ENCODE measurements at places on chromosomes 1 and 21. TPM values are rescaled to one million over a fixed set of nuclear protein-coding genes. Genes with fewer than 3 reads are reported as not detected.

CENPF gene
- 94.8 TPM for polyA plus RNA-seq

ZFP69B gene
- polyA plus RNA-seq = 6.1 TPM

OR6K3 gene
- polyA plus RNA-seq = 0.07 TPM

CTBS gene
- polyA plus RNA-seq = 23.7 TPM

DAP3 gene
- polyA plus RNA-seq = 152 TPM

S100A1 gene
- polyA plus RNA-seq = 23.2 TPM

TENT5C gene
- 4.1 TPM for polyA plus RNA-seq

OR6N1 gene
- 0.06 TPM for polyA plus RNA-seq

PACC1 gene
- 12.3 TPM for polyA plus RNA-seq

SLAMF9 gene
- polyA plus RNA-seq = not detected

PIP5K1A gene
- polyA plus RNA-seq = 76.7 TPM

ENAH gene
- polyA plus RNA-seq = 97.9 TPM

CSMD2 gene
- 0.79 TPM for polyA plus RNA-seq

TRIM46 gene
- 6.4 TPM for polyA plus RNA-seq

FMN2 gene
- 5.9 TPM for polyA plus RNA-seq

DNA sequence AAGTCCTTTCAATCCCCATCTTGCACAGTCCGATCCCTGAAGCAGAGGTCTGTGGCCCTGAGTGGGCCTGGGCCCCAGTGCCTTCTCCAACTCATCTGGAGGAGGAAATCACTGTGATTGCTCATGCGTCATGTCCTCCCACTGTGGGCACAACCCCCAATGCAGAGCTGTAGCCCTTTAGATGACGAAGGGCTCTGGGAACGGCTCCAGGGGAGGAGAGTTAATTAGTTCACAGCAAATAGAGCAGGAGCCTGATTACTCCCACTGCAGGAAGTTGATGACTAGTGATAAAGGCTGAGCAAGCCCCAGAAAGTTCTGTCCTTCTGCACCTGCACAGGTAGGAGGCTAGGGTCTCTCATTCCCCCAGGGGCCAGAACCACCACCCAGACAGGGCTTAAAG, 111.5 kb downstream of the CCDC185 start:
- DNase-seq = no peak

DNA sequence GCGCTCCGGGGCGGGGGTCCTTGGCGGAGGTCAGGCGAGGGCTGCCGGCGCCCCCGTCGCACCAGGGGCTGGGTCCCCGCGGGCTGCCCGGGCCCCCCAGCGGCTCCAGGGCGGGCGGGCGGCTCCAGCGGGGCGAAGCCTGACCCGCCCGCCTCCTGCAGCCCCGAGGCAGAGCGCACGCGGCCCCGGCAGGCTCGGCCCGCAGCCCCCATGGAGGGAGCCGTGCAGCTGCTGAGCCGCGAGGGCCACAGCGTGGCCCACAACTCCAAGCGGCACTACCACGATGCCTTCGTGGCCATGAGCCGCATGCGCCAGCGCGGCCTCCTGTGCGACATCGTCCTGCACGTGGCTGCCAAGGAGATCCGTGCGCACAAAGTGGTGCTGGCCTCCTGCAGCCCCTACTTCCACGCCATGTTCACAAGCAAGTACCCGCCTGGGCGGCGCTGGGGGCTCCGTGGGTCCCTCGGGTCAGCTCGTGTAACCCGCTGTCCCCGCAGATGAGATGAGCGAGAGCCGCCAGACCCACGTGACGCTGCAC, 817 bp downstream of the KLHL17 start:
- no peak for DNase-seq

DNA sequence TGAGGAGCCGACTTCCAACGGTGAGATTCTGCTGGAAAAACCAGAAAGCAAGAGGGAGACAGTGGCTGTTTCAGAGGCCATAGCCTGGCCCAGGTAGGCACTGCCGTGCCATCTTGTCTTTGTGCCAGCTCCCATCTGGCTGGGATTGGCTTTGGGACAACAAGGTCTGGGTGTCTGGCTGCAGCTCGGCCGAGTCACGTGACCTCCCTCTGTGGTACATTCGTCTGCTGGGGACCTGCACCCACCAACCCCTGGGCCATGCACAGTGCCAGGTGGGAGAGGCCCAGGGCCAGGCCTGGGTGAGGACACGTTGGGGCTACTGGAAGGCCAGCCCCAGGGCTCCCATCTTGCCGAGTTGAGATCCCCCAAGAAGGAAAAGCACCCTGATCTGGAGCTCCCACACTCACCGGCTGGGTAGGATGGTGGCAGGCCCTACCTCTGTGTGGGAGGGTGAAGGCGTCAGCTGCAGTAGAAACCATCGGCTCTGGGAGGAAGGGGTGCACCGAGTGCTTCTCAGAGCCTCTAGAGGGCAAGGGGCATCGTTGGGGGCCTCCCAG, 25.3 kb upstream of the TTC34 start:
- DNase-seq = no peak

- no peak for DNase-seq
Measured at GRCh38 chr1:71660411-71660810, 579.6 kb upstream of the ZRANB2 start.

DNA sequence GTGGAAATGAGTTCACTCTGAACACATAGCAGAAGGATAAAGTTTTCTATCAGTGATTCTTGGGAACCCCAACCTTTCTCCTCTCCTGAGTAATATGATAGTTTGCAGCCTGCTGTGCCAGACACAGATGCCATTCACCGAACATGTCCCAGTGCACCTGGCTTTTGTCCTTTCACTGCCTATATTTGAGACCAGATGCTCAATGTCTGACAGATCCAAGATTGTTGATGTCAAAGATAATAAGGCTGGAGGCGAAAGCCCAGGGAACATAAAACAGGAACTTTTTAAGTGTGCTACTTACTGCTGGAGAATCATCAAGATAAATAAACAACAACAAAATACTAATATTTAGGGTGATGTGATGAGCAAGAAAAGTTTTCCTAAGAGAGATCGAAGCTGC, 139.3 kb downstream of the TIAM1 start:
- no peak for DNase-seq

DNA sequence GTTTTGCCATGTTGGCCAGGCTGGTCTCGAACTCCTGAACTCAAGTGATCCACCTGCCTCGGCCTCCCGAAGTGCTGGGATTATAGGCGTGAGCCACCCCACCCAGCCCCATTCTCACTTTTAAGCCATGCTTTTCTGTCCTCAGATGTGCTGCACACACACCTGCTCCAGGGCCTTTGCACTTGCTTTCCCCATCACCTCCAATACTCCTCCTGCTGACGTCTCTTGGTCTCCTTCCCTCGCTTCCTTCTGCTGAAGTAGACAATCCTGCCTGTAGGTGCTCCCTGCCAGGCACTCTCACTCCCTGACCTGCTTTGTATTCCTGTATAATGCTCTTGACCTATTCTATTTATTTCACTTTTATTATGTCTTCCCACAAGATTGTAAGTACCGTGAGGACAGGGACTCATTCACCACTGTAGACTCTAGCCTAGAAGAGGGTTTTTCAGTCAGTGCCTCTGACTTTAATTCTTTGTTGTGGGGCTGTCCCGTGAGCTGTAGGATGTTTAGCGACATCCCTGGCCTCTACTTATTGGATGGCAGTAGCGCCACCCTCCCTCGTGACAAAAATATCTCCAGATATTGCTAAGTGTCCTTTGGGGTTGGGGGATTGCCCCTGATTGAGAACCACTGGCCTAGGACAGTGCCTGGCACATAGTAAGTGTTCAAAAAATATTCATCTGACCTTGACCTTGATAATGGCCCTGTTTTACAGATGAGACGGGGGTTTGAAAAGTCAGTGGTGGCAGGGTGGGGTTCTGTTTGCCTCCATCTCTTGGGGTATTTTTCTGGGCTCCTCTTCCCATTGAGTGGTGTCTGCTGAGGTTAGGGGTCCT, 4.6 kb downstream of the TNFRSF1B start:
- DNase-seq = no peak

DNA sequence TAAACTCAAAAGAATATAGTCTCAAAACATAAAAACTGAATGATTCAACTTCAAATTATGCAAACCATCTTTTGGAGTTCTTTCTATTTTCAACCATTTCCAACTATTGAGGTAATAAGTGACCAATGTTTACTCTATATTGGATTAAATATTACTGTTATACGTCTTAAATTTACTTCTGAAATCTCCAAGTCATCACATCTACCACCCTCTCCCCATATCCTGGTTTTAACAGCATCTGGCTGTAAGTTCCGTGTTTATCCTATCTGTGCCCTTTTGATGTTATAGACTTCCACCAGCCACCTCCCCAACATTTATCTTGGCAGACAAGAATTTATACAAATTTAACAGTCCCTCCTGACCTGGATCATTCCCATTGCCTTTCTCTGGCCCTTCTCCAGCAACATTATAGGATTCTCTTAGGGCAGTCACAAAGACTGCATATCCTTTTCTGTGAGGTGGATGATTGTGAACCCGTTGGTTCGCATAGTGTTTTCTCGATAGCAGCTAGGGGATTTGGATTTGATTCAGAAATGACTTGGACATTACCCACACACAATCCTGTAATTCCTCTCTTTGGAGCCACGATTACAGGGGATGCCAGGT, 313.4 kb upstream of the FMN2 start:
- DNase-seq = no peak

DNA sequence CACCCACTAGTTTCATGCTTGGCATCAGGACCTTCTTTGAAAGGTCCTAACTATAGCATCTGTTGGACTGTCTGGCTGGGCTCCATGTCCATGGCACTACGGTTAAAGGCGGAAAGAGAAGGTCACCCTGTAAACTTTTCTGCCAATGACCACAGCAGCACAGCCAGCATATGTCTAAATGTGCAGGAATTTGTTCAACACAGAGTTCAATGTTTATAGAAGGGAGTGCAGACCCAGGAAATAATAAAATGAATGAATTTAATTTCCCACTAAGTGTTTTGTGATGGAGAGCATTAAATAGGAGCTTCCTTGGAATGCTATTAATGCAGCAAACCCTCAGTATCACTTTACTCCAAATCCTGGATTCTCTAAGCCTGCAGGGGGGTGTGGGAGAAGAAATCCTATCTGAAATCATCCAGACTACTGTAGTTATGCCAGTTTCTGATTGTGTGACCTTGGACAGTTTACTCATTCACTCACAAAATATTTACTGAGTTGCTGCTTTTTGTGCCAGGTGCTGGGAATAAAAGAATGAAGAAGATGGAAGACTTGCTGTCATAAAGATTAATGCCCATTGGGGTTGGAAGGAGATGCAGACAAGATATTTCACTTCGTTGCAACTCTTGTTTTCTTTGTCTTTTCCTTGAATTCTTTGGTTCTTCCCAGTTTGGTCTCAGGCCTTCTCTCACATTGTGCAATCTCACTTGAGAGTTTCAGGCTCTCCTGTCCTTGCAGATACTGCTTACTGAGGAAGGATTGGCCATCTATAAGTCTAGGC, 195.0 kb downstream of the ROR1 start:
- DNase-seq = no peak

DNA sequence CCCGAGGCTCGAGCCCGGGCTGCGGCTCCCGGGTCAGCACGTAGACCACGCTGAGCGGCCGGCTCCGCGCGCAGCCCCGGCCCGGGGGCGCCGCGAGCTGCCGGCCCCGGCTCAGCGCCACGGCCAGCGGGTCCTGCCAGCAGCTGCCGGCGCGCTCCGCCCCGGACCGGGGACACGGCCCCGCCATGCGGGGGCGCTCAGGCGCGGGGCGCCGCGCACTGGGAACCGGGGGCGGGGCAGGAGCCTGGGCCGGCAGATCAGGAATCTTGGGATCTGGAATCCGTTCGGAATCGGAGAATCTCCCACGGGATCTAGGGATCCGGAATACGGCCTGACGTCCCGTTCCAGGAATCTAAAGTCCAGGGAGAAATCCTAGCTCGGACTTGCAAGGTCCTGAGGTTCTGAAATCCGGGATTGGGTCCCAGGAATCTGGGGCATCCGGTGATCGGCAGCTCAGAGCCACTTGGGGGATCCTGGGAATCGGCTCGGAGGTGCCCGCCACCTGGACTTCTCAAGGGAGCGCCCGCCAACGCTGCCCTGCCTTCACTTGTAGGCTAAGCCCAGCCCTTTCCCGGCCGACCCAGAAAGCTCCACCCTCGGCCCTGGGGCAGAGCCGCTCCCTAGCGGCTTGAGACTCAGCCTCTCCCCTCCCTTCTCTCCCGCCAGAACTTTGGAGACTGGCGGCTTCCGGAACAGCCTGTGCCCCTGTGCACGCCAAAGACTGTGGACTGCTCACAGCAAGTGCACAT, at the start of gene MAP3K6:
MAP3K6 (minus strand) TSS at position 551 of the 749 bp plus-strand sequence; CDS start at position 187, 364 bp downstream.
- DNase-seq = no peak

GRCh38 chr21:26123012-26123411, 47.6 kb downstream of the APP start:
- DNase-seq = no peak

DNA sequence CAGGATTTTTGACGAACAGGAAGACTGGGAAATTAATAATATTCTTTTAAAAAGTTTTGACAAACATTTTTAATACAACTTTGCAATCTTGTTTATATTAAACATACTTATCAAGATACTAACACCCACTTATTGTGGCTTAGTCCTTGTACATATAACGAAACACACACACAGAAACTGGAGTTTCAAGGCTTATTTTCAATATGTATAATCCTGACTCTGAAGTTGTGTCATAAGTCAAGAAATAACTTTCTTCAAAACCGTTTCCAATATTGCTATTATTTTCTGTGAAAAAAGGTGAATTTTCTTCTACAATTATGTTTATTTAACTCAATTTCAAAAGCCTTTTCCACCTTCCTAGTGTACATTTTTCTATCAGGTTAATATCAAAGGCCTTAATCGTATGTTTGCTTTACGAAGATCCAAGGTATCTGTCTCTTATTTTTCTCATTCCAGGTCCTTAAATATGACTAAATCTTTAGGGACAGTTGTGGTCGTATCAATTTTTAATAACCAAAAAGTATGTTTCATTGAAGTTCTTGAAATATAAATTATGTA, 1.8 kb downstream of the CDKN2C start:
- DNase-seq = no peak

DNA sequence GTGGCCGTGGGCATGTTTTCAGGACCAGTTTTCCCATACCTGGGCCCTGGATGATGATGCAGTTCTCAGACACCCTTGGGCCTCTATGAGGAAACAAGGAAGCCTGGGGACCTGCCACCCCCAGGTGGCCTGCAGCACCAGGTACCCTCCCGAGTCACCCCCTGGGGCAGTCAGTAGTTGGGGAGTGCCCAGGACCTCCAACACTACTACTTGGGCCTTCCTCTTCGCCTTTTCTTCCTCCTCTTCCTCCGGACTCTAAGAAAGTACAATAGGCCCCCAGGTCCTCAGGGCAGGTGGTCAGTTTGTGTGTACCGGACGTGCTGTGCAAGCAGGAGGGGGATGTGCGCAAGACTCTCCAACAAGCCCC, 11.9 kb upstream of the SRARP start:
- no peak for DNase-seq

DNA sequence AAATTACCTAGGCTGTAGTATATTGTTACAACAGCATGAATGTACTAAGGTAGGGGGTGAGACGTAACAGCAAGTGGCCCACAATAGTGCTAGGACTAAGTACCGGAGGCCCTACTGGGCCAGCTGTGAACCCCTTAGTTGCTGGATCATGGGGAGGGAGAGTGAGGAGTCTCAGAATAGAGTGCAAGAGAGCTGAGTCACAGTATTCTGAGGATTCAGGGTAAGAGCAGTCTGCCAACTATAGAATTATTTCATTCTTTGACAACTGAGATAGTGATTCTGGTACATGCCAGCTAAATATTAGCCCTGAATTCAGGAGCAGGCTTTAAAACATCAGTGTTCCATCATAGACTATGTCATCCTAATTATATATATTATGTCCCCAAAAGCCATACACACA, 218.7 kb downstream of the TM2D1 start:
- no peak for DNase-seq

- DNase-seq = no peak
Measured at GRCh38 chr1:88204111-88204510, 480.0 kb upstream of the PKN2 start.

- DNase-seq = no peak
Measured at GRCh38 chr1:8455700-8456307, 137.9 kb downstream of the SLC45A1 start.

All from left renal cortex interstitium (tissue), 4 donors.